ENCODE measurements at places on chromosomes 2 and 18.

DNA sequence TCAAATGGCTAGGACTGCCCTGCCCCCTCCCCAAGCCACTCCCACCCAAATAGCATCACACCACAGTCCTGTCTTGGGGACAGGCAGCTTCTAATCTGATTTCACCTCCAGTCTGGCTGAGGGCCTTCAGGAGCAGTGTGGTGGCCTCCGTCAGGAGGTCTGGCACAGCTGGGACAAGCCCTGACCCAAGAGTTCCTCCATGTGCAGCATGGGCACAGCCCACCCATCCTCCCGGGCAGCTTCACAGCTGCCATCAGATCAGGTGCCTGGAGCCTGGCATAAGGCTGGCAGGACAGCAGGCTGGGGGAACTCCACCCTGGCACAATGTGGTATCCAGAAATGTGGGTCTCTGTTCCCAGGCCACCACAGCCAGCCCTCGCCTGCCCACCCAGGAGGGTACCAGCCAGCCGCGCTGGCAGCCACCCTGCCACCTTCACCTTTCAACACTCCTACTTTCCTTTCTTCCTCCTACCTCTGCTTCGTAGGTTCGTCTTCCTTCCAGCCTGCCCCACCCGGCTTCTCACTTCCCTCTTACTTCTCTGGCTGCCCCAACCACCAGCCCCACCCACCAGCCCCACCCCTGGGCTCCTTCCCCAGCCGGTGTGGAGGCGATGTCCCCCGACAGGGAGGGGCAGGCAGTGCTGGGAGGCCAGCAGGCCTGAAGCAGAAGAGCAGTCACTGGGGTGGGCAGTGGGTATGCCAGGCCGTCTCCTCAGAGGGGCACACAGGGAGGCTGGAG is at the start of gene CAPG:
CAPG (minus strand) TSS at position 522 of the 739 bp plus-strand sequence. CDS start 8,221 bp downstream, outside the sequence.
- no peak for DNase-seq

- DNase-seq, result no peak
These were observed 47.3 kb downstream of the MERTK start for GRCh38 chr2:111945444-111946293.

DNA sequence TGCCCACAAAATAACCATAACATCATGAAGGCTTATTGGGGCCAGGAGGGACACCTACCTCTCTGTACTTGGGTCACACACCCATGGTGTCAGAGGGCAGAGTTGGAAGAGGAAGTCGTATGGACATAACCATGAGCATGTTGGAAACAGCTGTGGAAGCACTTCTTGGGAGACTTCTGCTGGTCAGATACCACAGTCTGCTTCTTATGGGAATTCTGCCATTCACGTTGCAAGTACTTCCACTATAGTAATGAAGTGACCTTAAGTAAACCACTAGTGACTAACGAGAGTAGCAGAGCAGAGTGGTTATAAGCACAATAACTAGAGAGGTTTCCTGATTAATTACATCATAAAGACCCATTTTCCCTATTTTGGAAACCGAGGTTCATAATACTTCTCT is 61.1 kb upstream of the TFPI start:
- no peak for DNase-seq

- no peak for DNase-seq
These were observed 194.6 kb downstream of the CYRIA start for GRCh38 chr2:16470936-16471490.

- DNase-seq, result peak; percentile 64
These were observed 7.5 kb upstream of the YPEL5 start for GRCh38 chr2:30139131-30139870.

DNA sequence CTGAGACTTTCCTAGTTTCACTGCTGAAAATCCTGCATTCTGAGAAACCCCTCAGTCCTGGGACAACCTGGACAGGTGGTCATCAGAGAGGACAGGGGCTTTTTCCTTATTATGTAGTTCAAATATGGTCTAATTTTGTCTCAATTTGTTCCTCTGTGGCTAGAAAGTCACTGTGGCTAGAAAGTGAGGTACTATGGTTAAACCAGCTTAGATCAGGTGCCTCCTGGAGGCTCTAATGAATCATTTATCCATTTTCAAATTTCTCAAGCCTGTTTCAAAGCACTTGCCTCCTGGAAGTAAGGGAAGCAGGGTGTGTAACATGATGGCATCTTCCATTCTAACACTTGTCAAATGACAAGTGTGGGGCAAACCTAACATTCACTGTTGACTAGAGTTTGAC is 326.8 kb downstream of the PIK3C3 start:
- no peak for DNase-seq

DNA sequence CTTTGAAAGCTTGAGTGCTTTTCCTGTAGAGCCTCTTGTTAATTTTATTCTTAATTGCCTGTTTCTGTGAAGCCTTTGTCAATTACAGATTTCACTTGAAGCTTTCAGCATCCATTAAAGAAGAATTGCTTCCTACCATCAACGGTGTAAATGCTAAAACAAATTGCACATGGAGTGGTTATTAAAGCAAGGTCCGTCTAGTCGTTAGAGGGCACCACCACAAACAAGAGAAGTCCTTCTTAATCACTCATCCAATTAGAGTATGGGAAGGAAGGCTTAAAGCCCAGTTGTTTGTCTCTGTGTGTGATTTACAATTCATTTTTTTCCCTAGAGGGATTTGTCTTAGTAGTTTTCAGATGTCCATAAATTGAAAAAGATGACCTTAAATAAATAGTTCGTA is 1.6 kb downstream of the KCNJ3 start:
- no peak for DNase-seq

DNA sequence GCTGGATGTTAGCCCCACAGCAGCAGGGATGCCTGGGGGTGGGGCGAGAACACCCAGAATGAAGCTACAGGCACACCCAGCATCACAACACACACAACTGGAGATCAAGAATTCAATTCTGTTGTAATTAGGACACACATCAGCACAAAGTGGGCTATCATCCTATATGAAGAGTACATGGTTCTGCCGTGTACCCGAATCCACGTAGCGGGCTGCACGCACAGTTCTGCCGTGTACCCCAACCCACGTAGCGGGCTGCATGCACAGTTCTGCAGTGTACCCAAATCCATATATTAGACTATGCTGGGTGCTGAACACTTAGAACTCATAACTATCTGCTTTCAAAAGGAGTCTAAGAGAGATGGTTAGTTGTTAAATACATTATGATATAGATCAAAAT is 86.5 kb downstream of the EIPR1 start:
- no peak for DNase-seq

DNA sequence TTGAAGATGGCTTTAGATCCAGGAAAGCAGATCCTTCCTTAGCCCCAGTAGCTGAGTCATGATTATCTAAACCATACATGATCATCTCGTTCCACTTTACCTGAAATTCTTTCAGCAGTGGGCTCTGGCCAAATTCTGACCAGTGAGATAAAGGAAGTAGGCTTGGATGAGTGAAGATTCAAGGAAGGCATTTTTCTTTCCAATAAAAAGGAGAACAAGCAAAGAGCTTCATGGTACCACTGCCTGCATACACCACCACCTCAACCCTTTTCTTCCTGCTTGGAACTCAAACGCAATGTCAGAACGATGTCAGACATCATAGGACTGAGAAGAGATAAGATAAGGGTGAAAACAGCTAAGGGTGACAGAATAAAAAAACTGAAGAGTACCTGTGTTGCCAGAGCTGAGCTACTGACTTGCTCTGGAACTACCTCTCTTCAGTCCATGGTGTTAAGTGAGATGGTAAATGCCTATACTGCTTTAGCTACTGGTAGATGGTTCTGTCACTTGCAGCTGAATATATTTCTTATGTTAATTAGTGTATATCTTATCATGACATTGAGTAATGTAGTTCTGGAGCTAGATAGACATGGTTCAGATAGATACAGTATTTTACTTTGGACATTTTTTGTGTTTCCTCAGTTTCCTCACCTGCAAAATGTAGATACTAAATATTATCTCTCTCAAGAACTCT is 58.7 kb upstream of the ACVR1 start:
- DNase-seq, result no peak

GRCh38 chr2:203603456-203604389 is 68.6 kb upstream of the RAPH1 start:
- DNase-seq, result no peak

DNA sequence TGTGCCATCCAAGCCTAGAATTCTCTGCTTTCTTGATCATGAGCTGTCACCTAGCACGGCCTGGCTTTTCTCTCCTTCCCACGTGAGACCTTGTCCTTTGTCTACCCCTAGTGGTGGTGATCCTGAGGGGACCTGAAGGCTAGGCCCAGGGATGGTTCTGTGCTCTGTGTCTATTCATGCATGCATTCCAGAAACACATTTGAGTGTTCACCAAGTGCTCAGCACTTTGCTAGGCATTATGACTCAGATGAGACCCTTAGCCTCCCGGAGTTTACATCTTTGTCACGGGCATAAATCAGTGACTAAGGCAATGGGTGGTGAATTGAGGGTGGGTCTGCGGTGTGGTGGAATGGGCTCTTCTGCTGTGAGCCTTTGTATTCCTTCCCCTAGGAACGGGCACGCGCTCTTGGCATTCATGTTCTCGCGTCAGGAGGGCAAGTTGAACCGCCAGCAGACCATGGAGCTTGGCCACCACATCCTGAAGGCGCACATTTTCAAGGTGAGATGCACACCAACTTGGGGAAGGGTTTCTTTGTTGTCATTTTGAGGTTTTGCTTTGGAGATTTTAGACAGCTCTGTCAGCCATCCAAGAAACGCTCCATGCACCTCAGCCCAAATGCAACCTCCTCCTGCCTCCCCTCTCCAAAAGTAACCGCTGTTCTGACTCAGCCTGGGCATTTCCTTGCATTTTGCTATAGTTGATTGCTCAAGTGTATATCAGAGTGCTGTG is 100.9 kb downstream of the WDSUB1 start:
- DNase-seq, result no peak

DNA sequence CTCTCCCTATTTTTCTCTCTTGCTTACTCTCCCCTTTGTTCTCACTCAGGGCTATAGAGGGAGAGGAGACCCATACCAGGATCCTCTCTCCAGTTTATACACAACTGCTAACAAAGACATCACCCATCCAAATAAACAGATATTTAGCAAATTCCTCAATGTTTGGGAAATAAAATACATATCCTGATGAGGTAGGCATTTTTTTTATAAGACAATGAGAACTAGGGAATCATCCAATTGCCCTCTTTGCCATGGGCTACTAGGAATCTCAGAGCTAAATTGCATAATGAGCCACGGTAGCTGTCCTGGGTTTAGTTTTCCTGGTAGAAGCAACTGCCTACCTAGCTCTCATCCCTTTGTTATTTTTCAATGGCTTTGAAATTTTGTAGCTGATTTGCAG is 27.1 kb downstream of the CAPN14 start:
- no peak for DNase-seq

DNA sequence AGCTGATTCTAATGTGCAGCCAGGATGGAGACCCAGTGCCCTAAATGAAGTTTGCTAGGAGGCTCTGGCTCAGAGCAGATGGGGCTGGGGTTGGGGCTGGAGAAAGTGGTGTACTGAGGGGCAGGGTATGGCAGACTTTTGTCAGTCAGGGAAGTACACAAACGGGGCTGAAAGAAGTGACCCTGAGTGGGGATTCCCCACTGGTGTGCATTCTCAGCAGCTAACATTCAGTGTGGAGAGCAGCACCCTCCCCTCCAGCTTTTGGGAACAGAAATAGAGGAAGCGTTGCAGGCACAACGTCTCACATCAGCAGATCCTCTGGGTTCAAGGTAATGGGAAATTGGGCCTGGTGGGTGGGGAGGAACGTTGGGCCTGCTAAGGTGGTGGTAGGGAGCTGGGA is 89.1 kb upstream of the GCFC2 start:
- DNase-seq, result no peak

GRCh38 chr2:100793982-100794381 is 26.0 kb upstream of the NPAS2 start:
- no peak for DNase-seq

GRCh38 chr2:127592761-127593227 is 53.2 kb upstream of the GPR17 start:
- no peak for DNase-seq

- no peak for DNase-seq
These were observed 555.6 kb downstream of the CCDC85A start for GRCh38 chr2:56739413-56739812.

GRCh38 chr2:32990556-32990955 is 43.8 kb downstream of the LTBP1 start:
- no peak for DNase-seq

DNA sequence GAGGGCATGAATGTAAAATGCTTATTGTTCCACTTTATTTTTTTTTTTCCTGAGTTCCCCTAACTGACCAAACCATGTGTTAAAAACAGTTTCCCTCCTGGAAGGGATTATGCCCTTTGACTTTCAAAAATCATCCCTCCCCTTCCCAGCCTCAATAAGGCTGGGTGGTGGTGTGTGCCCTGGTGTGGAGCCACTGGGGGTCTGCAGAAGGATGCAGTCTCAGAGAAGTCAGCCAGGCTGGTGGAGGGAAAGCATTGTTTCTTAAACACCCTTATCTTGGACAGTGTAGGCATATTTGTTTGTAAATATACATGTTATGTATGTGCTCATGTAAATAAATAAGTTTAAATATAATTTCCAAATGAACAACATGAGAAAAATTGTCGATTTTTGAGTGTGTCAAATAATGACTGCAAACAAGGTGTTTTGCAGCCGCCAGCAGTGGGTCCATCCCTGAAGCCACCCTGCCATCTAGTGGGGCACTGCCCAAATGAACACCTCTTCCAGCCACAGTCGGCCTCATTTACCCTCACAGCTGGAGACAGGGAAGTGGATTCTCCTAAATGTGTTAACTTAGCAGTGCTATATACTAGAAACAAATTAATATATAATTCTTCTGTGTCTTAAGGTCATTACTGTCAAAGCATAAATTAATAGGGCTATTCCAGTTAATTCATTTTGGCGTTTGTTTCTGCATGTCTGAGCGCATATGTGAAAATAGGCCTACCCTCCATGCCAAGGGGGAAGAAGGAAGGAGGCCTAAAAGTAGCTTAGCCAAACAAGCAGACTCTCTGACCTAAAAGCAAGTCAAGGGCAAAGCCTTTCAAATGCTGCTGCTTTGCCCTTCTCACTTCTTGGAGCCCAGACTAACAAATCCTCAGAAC is 209.6 kb upstream of the PIK3C3 start:
- no peak for DNase-seq

- DNase-seq, result peak; percentile 68
These were observed 2.1 kb downstream of the NABP1 start for GRCh38 chr2:191679818-191680600.

DNA sequence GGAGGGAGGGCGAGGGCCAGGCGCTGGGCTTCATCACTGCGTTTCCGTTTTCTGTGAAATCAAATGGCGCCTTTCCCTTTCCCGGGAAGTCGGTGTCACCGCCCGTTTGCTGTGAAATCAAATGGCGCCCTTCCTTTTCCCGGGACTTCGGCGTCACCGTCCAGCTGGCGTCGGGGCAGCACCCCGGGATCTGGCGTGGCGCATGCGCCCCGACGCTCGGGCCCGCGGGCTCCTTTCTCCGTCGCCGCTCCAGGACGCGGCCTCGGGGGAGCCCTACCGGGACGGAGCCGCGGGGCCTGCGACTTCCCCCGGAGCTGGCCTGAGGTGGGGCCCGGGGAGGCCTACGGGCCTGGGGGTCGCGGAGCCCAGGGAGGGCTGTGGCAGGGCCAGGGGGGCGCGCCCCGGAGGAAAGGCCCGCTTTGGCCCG is at the start of gene FAM228A:
FAM228A (plus strand) TSS at position 203 of the 427 bp plus-strand sequence. CDS start 428 bp downstream, outside the sequence.
- no peak for DNase-seq

Data from CD4-positive, CD25-positive, alpha-beta regulatory T cell (primary cell).